Stimulated activated CD4-positive, alpha-beta T cell treated with anti-CD3 and anti-CD28 coated beads, Interleukin-12 subunit alpha, Interleukin-12 subunit beta, amount 100 ng/mL, for 48 hours (primary cell): ENCODE measurements at places on chromosomes 5 and 9.

DNA sequence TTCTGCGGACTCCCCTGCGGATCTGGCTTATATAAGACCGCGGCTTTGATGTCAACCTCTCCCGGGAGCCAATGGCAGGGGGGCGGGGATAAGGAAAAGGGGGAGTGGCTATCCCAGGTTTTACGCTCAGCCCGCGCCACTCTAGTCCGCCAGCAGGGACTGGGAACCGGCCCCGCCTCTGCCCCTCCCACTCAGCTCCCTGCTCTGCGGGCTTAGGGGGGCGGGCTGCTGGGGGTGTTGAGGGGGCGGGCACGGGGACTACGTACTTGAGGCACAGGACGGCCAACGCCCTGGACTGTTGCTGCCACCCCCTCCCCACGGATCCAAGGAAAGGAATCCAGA lies at the start of gene HAND1:
HAND1 (minus strand) TSS at position 4 of the 342 bp plus-strand sequence. CDS start 219 bp downstream, outside the sequence.
- DNase-seq = no peak

- no peak for DNase-seq
Observed at GRCh38 chr5:65699338-65699737, 22.6 kb downstream of the SGTB start.

DNA sequence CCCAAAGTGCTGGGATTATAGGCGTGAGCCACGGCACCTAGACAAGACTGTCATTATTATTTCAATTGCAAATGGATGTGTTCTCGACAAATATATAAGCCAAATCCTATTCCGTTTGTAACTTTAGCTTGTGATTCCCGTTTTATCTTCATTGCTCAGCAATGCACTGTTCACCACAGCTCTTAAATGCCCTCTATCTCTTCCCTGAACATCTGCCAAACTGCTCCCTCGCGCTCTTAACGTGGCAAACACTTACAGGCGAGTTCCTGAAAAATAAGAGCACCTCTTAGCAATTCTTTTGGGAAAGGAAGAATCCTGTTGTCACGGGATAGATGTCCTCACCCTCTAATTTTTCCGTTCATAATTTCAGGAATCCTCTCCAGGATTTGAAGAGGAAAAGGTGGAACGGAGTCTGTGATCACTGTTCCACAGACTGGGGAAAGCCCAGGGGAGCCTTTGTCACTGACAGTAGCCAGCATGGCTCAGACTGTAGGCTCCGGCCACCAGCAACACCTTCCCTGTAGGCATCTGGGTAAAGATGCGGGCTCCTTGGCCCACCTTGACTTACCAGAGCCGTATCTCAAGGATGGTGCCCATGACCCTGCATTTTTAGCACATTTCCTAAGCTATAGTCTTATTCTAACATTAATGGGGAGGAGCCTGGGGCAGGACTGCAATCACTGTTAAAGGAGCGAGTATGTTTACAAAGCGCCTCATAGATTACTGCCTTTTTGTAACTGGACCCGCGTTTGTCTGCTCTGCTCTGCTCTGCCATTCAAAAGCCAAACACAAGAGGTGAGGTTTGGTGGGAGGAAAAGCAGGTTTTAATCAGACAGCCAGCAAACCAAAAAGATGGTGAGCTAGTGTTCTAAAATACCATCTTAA lies 20.2 kb upstream of the GNPDA1 start:
- DNase-seq = no peak

GRCh38 chr5:72954389-72954788 lies 1.5 kb upstream of the FCHO2 start:
- no peak for DNase-seq

DNA sequence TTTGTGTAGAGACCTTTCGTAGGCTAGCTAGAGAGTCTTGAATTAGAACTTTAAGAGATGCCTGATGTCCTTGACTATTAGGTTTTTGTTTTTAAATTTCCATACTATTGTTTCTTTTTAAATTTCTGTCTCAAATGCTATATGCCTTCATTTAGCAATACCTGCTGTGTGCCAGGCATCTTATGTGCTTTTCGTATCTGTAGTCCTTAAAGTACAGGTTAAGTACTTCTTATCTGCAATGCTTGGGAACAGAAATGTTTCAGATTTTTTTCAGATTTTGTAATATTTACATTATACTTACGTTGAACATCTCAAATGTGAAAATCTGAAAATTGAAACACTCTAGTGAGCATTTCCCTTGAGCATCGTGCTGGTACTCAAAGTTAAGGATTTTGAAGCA lies 49.0 kb downstream of the IPO11 start:
- DNase-seq = no peak

GRCh38 chr5:178212241-178213002 lies 8.1 kb downstream of the HNRNPAB start:
- DNase-seq = no peak

DNA sequence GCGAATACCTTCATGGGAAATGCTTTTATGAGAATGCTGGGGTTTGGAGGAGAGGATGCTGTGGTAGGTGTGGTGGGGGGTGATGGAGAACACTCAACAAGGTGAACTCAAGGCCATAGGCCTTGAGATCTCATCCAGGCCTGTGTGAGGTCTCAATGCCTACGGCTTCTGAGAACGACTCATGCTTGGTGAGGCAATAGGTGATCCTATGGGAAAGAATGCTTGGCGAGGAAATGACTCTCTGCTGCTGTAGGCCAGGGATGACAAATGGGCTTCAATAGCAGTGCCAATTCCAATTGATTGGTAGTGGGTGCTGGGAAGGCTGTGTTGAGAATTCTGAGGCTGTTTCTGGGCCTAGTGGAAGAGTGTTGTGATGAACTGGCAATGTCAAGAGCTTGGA lies 280.2 kb upstream of the CLINT1 start:
- no peak for DNase-seq

GRCh38 chr9:16245756-16246440 lies 624.6 kb downstream of the BNC2 start:
- DNase-seq = no peak

- no peak for DNase-seq
Observed at GRCh38 chr5:107538805-107539445, 131.8 kb downstream of the EFNA5 start.

DNA sequence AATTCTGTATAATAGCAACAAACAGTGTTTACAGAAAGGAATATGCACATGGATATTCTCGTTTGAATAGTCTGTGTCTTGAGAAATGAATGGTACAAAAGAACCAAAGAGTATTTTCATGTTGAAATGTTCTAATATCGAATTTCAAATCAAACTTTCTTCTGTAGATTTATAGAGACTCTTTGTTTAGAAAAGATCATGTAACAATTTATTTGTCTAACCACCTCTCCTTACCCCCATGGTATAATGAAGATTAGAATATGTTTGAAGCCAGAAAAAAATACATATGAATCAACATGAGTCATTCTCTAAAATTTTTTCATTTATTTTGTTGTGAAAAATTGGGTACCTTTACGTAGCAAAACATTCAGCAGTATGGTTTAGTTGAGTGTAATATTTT lies 285.6 kb downstream of the PRR16 start:
- DNase-seq = no peak

GRCh38 chr9:130444565-130445221 lies at the start of gene ASS1:
Gene ASS1 (plus strand): TSS chr9:130444961. CDS start chr9:130452229, 7,268 bp downstream.
- DNase-seq = peak; percentile 27

DNA sequence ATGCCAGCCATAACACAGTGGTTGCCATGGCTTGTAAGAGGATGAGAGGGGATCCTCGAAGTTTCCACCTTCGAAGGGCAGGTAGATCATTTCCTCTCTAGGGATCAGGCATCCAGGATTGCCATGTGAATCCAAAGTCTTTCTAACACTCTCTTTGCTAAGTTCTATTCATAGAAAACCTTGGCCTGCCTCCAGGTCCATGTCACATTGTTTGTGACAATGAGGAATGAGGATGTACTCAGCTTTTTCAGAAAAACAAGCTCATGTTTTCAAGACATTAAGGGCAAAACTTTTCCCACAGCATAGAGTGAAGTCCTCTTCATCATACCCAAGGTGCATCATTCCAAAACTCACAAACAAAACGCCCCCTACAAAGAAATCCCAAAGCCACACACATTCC lies 19.6 kb downstream of the ESM1 start:
- DNase-seq = no peak
